ENCODE measurements at places on chromosomes 4 and X.

DNA sequence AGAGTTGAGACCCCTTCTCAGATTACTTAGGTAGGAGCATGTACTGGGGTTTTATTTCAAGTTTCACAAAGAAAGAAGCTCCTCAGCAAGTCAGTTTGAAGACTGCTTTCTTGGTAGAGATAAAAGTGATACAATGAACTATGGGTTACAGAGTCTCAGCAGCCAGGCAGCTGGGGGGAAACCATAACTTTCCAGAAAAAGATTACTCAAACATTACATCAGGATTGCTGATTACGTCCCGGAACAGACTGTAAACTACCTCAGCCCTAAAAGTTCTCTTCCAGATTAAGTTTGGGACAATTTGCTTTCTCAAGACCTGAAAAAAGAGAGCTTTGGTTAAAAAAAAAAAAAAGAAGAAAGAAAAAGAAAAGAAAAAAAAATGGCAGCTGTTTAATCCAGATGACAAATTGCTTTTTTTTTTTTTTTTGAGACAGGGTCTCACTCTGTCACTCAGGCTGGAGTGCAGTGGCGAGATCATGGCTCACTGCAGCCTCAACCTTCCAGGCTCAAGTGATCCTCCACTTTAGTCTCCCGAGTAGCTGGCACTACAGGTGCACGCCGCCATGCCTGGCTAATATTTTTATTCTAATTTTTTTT lies 16.6 kb downstream of the SAT1 start:
- no peak for DNase-seq

DNA sequence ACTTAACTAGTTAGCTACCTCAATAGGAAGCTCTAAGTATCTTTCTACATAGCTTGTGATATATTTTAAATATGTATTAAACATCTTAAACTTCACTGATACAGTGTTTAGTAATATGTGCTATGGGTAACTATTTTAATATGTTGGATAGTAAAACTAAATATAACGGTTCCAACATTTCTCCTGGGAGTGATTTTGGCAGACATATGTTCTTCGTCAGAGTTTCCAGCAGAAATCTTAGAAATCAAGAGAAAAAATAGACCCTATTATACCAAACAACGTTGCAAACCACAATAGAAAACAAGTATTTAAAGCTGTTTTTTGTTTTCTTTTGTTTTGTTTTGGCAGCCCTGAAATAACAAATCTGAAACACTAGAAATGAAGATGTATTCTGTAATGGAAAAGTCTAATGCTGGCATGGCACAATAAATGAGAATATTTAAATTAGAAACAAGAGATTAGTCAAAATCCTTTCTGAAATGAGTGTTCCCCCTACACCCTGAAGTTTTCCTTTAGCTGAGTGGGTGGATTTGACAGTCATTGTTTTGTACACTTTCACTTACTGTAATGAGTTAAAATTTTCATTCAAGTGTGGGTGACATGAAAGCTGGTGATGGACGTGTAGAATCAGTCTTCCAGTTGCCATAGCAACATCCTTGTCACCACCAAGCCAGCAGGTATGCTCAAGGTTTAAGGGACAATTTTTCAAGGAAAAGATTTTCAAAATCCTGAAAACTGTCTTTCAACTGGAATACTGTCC lies 233.5 kb downstream of the SCFD2 start:
- DNase-seq, result no peak

GRCh38 chr4:79338148-79338547 lies 12.3 kb upstream of the NAA11 start:
- no peak for DNase-seq

DNA sequence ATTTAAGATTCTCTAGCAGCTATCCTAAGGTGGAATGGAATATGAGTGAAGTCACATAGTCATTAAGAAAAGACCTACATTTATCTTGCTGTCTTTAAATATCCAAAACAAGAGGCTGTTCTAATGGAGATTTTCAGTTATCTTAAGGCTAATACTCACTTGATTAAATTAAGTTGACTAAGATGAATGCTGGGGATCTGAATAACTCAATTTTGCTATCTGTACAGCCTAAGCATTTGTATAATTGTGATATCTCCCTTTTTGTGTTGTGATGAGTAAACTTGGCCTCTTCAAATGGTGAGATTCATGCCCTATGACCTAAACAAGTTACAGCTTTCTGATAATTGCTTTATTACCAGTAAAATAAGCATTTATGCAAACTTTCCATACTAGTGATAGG lies 13.6 kb upstream of the GUCY1A1 start:
- DNase-seq, result no peak

GRCh38 chrX:113644426-113644825 lies 803.8 kb upstream of the AMOT start:
- DNase-seq, result no peak

DNA sequence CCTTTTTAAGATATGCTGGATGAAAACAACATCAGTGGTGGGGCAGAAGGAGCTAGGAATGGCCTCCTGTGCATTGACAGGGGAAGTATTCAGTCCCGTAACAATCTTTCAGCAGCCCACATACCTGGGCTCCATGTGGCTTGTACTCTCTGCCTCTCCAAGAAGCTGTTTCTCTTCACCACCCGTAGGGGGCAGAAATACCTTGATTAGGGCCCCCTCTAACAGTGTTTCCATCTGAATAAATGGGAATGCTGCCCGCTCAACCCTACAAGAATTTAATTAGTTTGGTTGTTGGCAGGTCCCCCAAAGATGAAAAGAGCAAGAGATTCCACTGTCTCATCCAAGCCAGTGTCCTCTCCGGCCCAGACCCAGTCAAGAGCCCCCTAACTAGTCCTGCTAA lies 155.2 kb downstream of the SMIM20 start:
- no peak for DNase-seq

DNA sequence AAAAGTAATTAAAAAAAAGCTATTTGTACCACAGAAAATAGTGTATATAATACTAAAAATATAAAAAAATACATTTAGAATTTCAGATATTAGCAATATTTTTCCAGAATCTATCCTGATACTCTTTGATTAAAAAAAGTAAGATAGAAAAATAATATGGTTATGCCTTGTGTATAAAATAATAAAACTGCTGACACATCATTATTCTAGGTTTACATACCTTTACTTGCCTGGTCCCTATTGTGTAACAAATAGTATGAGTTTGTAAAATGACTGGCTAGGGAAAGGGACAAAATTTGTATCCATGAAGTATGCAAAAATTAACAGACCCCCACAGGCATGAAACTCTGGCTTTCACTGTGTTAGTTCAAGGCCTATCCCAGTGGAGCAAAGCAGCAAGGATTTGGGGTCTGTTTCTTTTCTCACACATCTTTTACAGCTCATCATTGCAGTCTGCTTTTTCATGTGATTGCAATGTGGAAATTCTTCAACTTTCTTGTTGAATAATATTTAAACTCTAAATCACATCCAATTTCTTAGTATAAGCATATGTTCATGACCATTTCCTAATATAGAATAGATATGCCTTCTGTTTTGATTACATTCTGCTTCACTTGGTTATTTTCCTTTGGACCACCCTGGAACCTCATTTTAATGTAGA lies 136.7 kb upstream of the PCDH18 start:
- DNase-seq, result no peak

- DNase-seq, result no peak
Observed at GRCh38 chrX:149476513-149476912, 28.6 kb downstream of the IDS start.

DNA sequence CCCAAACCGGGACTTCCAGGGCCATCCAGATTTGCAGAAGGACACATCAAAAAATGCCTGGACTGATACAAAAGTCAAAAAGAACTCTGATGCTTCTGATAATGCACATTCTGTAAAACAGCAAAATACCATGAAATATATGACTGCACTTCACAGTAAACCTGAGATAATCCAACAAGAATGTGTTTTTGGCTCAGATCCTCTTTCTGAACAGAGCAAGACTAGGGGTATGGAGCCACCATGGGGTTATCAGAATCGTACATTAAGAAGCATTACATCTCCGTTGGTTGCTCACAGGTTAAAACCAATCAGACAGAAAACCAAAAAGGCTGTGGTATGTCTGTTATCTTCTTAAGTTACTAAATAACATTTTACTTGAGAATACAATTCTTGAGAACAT lies 9.2 kb downstream of the PLK4 start:
- DNase-seq, result no peak

GRCh38 chr4:146567396-146567795 lies 45.7 kb upstream of the SLC10A7 start:
- no peak for DNase-seq

DNA sequence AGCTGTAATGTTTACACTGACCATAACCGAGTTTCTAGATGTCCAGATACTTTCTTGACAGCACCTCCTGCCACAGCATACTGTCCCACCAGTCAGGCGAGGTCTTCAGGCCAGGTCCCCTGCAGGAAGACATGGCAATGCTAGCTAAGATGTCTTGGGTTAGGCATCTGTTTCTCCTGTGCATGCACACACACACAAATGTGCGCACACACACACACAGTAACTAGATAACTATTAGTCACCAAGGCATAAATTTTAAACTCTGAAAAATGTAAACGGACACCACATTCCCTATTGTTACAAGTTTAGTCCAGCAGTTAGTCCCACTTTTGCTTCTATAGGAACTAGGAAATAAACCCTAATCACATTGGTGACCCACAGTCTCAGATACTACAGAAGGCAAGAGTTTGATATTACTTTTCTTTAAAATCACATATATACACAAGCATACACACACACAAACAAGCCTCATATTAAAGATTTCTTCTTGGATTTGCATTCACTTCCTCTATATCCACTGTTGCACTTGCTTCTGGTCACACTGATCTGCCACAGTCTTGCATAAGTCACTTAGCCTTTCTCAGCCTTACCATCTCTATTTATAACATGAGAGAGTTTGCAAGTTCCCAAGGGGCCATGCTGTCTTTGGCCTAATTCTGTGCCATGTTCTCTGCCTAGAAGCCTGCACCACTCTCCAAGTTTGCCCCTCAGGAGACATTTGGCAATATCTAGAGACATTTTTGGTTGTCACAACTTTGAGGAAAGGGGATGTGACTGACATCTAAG lies 32.2 kb downstream of the IL21 start:
- no peak for DNase-seq

- DNase-seq, result no peak
Observed at GRCh38 chr4:110550260-110550659, 72.6 kb downstream of the PITX2 start.

- peak; percentile 50 for DNase-seq
Observed at GRCh38 chr4:76950052-76950955, 752 bp downstream of the SEPTIN11 start.

GRCh38 chr4:85370400-85371032 lies 104.4 kb upstream of the ARHGAP24 start:
- DNase-seq, result peak; percentile 0

DNA sequence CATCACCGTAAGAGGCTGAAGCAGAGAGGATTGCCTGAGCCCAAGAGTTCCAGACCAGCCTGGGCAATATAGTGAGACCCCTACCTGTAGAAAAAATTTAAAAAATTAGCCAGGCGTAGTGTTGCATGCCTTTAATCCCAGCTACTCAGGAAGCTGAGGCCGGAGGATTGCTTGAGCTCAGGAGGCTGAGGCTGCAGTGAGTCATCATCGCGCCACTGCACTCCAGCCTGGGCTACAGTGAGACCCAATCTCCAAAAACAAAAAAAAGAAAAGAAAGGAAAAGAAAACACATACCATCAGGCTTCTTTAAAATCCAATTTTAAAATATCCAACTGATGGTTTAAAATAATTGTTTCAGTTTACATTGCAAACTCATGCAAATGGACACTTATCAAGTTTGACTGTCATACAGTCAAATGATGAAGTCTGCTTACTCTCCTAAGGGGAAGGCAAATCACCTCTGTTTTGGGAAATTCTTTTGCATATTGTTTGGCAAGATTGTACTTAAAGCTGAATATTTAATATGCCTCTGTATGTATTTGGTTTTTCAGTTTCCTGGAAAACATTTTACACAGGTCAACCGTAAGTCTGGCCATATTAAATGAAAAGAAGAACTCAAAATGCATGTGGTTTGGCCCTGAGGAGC lies 23.7 kb upstream of the TENM3 start:
- DNase-seq, result no peak

- no peak for DNase-seq
Observed at GRCh38 chrX:75649829-75650228, 127.0 kb upstream of the ZDHHC15 start.

- DNase-seq, result no peak
Observed at GRCh38 chr4:105474099-105474518, 247 bp upstream of the PPA2 start.

DNA sequence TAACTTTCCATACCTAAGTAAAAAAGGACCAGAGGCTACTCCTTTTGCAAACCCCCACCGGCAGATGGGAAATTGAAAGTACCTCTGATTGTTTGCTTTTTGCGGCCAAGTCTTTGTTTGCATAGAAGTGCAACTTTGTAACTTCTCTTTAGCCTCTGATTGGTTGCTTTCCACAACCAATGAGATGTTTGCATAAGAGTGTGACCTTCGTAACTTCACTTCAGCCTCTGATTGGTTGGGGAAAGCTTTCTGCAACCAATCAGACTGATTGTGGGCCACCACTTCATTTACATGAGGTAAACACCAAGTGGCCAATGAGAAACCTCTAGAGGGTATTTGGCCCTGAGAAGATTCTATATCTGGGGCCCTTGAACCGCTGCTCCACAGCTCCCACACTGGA lies 48.8 kb upstream of the PGRMC1 start:
- no peak for DNase-seq

- DNase-seq, result no peak
Observed at GRCh38 chr4:110059556-110060191, 138.7 kb downstream of the ELOVL6 start.

- DNase-seq, result no peak
Observed at GRCh38 chr4:95590615-95591014, 41.8 kb upstream of the UNC5C start.

DNA sequence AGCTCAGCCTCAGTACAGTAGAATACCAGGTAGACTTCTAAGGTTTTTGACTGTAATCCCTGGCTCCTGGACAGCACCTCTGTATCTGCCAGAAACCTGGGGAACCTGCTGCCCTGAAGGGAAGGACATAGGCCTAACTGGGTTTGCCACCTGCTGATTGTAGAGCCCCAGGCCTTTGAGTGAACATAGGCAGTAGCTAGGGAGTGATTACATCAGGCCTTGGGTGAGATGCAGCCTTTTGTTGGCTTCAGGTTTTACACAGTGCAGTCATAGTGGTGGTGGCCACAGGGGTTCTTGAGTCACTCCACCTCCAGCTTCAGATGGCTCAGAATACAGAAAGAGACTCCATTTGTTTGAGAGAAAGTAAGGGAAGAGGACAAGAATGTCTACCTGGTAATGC lies 19.3 kb downstream of the IQCM start:
- DNase-seq, result no peak

- no peak for DNase-seq
Observed at GRCh38 chr4:166680796-166681195, 553.5 kb downstream of the SPOCK3 start.

- DNase-seq, result no peak
Observed at GRCh38 chr4:161148051-161148450, 1015.7 kb downstream of the FSTL5 start.

DNA sequence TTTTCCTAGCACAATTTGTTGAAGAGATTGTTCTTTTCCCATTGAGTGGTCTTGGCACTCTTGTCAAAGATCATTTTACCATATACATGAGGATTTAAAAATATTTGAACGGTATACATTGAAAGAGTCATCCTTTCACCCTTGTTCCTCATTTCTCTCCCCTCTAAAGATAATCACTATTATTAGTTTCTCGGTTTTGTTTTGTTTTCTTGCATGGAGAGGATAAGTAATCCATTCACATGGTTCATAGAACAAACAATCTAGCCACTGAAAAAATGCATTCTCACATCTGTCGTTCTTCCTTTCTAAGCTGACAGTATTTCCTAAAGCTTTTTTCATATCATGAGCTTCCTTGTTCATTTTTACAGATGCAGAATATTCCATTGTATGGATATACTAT lies 39.2 kb upstream of the MSMO1 start:
- no peak for DNase-seq
